ENCODE measurements at places on chromosomes 11 and 22. TPM values are rescaled to one million over a fixed set of nuclear protein-coding genes. Genes with fewer than 3 reads are reported as not detected.

DNA sequence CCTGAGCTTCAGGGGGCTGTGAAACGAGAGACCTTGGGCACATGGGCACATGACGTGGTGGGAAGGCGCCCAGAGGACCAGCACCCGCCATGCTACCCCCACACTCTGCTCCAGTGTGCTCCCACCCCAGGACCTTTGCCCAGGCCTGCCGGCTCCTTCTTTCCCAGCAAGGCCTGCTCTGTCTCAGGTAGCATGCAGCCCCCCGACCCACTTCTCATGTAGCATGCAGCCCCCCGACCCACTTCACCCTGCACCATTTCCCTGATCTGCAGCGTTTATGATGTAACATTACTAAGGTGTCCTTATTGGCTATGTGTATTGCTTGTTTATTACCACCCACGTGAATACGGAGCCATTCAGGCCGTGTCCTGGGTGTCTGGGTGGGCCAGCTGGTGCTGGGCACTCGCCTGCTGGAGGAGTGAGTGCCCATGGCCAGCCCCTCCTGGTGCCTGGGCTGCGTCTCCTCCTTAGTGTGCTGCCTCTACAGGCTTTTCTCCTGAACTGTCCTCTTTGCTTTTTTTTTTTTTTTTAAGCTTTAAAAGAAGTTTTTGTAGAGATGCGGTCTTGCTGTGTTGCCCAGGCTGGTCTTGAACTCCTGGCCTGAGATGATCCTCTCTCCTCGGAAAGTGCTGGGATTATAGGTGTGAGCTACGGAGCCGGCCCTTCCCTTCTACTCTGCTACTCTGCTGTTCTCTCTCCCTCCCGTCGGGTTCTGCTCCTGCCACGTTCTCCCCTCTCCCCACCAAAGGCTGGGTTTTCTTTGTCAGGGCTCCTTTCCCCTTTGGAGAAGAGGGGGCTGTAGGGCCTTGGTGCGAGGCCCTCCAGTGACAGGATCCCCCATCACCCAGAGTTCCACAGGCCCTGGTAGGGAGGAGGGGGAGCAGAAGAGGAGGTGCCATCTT is 29.4 kb downstream of the LRP5 start:
- no peak for DNase-seq

GRCh38 chr11:102309621-102310541 is 7.4 kb upstream of the BIRC3 start:
- no peak for DNase-seq

The CDC45 gene
- not detected for total RNA-seq

The PANX3 gene
- not detected for total RNA-seq

GRCh38 chr22:27873472-27873871 is 45.6 kb downstream of the PITPNB start:
- no peak for DNase-seq

GRCh38 chr11:93564895-93565294 is 21.7 kb upstream of the SMCO4 start:
- DNase-seq: no peak

The CABP7 gene
- total RNA-seq: not detected

DNA sequence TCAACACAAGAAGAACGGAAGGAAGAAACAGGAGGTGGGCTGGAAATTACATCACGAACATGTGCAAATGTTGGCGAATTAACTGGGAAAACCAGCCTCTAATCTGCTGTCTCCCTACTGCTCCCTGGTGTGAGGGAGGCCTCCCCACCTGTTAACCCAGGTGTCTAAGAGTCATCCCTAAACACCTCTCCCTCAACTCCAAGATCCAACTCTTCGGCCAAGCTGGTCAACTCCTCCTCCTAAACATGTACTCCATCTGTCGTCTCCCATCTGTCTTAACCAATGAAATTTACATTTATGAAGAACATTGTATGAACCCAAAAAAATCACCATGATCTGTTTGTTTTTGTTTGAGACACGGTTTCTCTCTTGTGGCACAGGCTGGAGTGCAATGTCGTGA is 154.2 kb downstream of the LARGE1 start:
- DNase-seq: no peak
